ENCODE measurements at places on chromosomes 4 and X.
A peak's percentile ranks its signal among the peaks of the same experiment; 100 is the strongest.

DNA sequence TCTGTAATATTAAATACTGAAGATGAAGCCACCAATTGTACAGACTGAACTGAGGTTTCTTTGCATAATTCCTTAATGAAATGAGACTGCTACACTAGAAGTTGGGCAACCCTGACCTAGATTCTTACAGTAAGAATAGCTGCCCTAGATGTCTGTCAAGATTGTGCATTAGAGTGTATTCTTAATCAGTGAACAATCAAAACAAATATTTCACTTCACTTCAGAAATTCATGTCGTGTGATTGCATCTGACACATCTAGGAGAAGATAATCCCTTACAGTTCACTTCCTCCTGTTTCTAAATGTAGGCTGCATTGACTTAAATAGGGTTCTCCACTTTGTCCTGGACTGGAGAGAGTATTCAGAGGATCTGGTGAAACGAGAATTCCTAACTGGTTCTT is 283.1 kb downstream of the HNRNPD start:
- no peak for DNase-seq

DNA sequence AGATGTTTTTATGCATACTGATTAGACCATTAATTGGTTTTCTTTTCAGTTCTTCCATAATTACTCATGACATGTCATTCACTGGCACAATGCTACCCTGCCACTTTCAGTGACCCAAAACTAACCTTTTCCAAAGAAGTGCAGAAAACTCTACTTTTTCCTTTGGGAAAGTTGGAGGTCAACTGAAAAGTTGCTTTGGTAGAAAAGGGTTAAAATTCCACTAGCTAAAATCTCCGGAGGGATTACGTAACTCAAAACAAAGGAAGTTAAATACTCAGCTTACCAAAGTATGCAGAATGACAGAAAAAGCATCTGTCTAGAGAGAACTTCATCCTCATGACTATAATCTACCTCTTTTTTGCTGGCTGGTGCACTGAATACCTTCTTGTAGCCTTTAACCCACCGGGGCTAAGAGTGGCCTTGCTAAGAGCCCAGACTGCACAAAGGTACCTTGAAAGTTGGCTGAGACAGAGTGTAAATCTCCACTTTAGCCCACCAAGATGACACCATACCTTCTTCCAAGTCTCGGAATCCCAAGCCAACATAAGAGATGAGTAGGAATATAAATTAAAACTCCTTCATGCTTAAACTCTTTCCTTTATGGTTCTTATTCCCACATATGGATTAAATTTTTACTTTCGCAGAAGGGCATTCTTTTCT is 1099.5 kb upstream of the INTU start:
- DNase-seq, result no peak

DNA sequence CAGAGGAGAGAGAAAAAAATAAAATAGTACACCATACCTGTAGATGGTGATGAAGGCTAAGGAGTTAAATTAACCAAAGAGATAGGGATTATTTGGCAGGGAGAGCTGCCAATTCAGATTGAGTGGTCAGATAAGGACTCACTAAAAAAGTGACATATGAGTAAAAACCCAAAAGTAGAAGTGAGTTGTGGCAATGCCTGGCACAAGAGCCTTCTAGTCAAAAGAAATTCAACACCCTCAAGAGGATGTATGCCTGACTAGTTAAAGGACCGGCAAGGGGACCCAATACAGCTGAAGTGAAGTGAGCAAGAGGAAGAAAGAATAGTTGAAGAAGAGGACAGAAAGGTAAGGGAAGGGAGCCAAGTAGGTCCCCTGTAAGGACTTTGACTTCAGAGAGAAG is 34.9 kb downstream of the ELF2 start:
- no peak for DNase-seq

GRCh38 chrX:79366873-79367749 is at the start of gene ITM2A:
TSS of gene ITM2A (minus strand) at chrX:79367334. CDS start at chrX:79367215, 119 bp downstream.
- no peak for DNase-seq

DNA sequence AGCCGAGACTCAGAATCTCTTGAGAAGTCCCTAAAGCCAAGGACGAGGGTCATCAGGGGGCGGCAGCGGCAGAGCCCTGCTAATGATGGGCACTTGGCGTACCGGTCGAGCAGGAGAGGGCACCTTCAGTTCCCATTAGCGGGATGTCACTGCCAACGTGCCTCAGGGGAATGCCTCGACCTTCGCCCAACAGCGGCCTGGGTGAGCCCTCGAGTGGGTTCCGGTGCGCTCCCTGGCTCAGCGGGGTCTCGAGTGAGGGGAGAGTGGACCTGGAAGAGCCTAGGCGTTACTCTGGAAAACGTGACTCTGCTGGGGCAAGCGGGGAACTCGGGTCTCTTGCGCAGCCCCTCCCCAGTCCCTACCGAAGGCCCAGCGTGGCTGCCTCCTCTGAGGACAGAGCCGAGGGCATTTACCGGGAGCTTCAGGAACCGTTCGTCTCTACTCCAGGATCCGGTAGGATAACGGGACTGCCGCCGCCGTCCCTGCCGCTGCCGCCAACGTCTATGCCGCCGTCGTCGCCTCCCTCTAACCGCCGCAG is 36.9 kb downstream of the PGRMC1 start:
- DNase-seq, result no peak

- no peak for DNase-seq
These were observed 156.3 kb downstream of the CBR4 start for GRCh38 chr4:168853770-168854169.

GRCh38 chr4:165787516-165788274 is 85.3 kb upstream of the TLL1 start:
- no peak for DNase-seq

DNA sequence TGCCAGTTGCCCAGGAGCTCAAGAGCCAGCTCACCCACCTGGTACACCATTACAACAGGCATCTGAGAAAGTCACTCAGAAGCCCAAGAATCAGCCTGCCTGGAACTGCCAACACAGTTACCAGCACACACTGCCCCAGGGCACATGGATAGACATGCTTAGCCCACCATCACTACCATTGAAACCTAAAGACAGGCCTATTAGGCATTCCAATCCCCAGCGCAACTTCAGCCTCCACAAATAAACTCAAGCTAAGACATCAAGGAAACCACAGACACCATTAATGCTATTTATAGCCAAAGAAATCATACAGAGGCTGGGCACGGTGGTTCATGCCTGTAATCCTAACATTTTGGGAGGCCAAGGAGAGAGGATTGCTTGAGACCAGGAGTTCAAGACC is 42.3 kb downstream of the ATRX start:
- DNase-seq, result no peak

GRCh38 chr4:1907848-1908525 is 36.8 kb downstream of the NSD2 start:
- peak; percentile 14 for DNase-seq

GRCh38 chr4:93182722-93183121 is 645.8 kb upstream of the ATOH1 start:
- DNase-seq, result peak; percentile 6

DNA sequence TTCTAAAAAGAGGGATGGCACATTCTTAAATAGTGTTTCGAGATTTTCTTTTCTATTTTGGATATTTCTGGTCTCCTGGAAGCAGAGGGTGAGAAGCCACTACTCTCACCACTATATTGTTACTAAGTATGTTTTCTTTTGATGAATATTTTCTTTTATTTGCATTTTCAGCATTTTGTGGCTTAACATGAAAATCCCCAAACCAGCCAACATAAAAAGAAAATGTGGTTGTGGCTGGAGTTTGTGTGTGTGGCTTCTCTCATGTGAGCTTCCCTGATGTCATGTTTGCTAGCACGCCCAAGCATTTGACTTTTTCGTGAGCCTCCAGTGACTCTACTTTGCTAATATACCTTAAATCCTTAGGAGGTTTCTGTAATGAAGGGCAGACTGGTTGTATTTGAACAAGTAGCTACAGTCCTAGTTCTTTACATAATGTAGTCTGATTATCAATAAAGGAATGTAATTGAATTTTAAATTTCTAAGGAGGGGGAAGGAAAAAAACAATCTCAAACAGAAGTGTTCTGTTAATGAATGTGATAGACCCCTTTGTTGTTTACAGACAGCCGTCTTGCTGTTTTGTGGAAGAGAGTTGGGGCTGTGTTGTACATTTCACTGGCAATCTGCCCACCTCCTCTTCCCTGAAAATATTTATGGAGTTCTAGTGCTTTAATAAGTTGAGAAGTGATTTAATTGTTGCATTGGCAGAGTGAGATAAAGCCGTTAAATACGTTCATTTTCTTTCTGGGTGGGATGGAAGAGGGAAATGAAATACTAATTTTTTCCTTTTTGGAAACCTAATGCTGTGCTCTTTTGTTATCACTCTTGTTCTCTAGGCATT is 114.6 kb downstream of the ARHGAP10 start:
- DNase-seq, result no peak

Measured in DMS79 (cell line).